ENCODE measurements at places on chromosomes 1 and 21.

GRCh38 chr21:38520511-38520910 lies 22.2 kb upstream of the ERG start:
- DNase-seq: no peak

- peak; percentile 64 for DNase-seq
These were observed 69.6 kb upstream of the LRRC8B start for GRCh38 chr1:89454845-89455521.

GRCh38 chr1:32769524-32770220 lies 47.5 kb downstream of the YARS1 start:
- no peak for DNase-seq

GRCh38 chr1:235105051-235106043 lies 23.3 kb downstream of the TOMM20 start:
- peak; percentile 48 for DNase-seq

GRCh38 chr1:218273762-218274479 lies 11.2 kb upstream of the RRP15 start:
- peak; percentile 92 for DNase-seq

DNA sequence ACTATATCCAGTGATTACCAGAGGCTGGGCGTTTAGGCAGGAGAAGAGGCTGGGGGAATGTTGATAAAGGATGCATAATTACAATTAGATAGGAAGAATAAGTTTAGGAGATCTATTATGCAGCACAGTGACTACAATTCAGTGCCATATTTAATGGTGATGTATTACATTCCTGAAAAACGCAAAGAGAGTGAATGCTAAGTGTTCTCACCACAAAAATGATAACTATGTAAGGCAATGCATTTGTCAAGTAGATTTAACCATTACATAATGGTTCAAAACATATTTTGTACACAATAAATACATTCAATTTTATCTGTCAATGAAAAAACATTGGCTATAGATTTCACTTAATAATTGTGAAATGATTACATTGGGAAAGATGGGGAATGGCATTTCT lies 548.9 kb downstream of the NUF2 start:
- no peak for DNase-seq

GRCh38 chr1:229249854-229250644 lies 20.9 kb upstream of the RAB4A start:
- no peak for DNase-seq

DNA sequence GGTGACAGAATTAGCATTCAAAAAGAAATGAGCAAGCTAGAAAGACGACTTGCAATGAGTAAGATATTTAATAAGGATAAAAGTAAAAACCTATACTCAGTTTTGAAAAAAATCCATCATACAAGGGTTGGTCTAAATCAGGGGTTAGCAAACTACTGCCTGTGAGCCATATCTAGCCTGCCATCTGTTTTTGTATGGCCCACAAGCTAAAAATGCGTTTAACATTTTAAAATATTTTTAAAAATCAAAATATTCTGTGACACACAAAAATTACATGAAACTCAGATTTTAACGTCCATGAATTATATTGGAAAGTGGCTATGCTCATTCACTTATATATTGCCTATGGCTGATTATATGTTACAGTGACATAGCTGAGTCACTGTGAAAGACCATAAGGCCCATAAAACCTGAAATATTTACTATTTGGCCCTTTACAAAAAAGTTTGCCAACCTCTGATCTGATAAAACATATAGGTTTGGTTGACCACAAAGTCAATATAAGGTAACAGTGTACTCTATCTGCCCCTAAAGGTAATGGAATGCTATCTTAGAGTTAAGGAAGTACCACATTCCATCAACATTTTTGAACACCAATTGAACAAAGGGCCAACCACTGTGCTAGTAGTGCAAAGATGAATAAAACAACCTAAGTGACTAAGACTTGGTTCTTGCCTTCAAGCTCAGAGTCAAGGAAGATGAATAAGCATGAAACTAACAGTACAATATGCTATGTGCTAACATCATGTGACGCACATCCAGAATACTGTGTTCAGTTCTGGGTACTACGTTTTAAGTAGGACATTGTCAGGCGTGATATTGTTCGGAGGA lies 3.2 kb downstream of the IFT25 start:
- no peak for DNase-seq

GRCh38 chr1:220189750-220190347 lies 82.4 kb downstream of the RAB3GAP2 start:
- peak; percentile 59 for DNase-seq

DNA sequence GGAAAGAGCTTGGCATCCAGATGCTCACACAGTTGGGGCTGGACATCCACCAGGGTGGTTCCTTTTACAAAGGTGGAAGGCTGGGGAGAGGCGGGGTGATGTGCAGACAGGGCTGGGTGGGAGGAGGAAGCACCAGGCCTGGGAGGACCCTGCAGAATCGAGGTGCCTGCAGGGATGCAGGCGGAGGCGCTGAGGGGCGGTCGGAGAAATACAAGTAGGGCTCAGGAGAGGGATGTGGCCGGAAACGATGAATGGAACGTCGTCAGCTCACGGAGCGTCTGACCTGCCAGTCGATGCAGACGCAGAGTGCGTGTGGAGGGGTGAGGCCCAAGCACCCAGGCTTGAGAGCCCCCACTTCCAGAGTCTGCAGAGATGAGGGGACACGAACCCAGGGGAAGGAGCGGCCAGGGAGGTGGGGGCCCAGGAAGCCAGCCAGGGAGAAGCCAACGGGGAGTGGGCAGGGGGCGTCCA lies 63.4 kb downstream of the TRIM11 start:
- no peak for DNase-seq

- DNase-seq: peak; percentile 10
These were observed at the start of gene RBP7 for GRCh38 chr1:9996624-9997582. TSS of gene RBP7 (plus strand) at chr1:9997228. CDS start at chr1:9997259, 31 bp downstream.

- DNase-seq: no peak
These were observed 124.4 kb upstream of the IRF2BP2 start for GRCh38 chr1:234734412-234734835.

- no peak for DNase-seq
These were observed 294.7 kb downstream of the SIPA1L2 start for GRCh38 chr1:232335261-232335660.

DNA sequence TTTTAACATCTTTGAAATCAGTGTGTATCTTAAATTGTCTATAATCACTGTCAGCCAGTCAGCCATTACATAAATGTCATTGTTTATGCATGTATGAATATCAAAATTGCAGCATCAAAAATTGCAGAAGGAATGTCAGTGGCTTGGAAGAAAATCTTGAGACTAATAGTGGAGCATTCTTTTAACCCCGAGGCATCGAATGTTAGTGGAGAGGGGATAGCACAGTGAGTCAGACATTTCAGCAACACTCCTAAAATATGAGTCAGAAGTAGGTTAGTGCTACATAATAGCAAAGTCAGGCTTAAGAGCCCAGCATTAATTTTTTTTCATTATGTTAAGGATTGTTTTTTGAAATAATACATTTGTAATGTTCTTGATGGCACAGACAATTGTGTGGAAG lies 45.5 kb downstream of the SNRPE start:
- no peak for DNase-seq

DNA sequence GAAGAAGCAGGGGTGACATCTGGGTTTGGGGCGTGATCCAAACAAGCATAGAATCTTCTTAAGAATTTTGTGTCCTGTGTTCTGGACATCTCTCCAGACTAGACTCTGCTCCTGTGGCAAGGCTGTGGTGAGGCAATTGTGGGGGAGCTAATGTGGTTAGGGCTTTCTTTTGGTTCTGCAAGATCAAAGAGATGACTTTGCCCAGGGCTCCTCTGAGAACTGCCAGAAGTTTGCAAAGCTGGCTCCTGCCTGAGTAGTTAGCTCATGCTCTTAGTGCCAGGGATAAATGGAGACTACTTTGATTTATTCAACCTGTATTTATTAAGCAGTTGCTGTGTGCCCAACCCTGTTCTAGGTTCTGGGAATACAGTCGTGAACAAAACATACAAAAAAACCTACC lies 34.0 kb upstream of the CRNN start:
- no peak for DNase-seq

DNA sequence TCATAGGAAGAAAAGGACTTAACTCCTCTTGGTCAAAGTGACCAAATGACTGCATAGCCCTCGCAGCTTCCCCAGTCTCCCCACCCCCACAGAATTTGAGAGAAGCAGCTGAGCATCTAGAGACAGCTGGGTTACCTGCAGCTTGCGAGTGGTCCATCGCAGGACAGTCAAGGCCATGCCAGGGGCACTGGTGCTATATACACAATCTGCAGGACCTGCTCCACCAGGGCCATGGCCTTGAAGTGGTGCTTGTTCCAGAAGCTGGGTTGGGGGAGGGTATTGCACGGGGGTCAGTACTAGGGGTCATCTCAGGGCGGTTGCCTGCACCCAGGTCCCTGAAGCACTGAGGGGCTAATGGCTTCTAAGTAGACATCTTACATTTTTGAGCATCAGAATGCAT lies 10.4 kb downstream of the MRTO4 start:
- DNase-seq: no peak

DNA sequence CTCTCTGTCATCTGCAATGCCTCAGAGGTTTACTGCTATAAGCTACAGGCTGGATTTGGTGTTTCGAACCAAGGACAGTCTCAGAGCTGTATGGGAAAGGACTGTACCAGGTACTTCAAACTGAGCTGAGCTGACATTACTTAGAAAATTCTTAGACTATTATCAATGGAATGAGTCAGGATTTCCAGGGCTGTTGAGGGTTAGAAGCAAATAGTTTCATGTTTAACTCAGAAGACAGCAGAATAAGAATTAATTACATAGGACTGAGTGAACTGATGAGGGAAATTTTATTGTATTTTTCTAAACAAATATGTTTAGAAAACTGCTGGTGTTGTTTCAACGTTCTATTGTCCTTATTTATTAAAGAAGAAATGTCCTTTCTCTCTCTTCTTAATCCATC lies 74.3 kb upstream of the CAPZB start:
- DNase-seq: no peak

- no peak for DNase-seq
These were observed 57.3 kb upstream of the EFHD2 start for GRCh38 chr1:15352128-15352957.

DNA sequence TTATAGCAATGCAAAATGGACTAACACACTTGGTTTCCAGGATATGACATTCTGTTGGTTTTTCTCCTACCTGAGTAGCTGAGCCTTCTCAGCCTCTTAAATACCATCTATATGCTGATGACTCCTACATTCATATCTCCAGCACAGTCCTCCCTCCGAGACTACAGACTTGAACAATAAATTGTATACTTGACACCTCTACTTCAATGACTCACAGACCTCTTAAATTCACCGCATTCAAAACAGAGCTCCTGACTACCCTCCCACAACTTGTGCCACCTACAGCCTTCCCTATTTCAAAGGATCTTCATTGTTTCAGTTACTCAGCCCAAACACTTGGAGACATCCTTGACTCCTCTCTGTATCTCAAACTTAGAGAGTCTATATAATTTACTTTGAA lies 66.8 kb upstream of the ASB17 start:
- DNase-seq: no peak

DNA sequence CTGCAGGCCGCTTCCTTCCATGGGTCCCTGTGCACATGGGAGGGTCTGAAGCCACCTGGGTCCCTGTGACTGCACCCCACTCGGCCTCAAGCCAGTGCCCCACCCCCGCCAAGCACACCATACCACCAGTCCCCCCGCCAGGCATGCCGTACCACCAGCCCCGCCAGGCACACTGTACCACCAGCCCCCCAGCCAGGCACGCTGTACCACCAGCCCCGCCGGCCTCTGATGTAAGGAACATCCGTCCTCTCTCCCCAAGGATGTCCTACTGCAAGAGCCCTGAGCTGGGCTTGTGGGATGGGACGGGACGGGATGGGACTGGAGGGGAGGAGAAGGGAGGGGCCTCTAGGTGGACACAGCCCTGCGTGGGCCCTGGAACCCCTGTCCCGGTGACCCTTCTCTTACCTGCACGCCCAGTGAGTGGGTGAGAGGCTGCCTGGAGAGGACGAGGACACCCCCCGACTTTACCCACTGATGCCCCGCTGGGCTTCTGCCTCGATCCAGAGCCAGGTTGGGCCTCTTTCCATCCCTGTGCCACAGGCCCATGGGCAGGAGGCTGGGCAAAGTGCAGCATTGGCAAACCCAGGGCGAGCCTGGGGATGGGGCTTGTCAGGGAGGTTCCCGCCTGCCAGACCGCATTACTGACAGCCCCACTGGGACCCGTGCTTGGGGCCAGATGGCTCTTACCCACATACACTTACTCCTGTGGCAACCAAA lies 40.8 kb upstream of the COL6A1 start:
- no peak for DNase-seq

GRCh38 chr1:206480211-206480610 lies 9.9 kb downstream of the IKBKE start:
- no peak for DNase-seq

- no peak for DNase-seq
These were observed 376.3 kb upstream of the PRMT6 start for GRCh38 chr1:106680216-106680615.

DNA sequence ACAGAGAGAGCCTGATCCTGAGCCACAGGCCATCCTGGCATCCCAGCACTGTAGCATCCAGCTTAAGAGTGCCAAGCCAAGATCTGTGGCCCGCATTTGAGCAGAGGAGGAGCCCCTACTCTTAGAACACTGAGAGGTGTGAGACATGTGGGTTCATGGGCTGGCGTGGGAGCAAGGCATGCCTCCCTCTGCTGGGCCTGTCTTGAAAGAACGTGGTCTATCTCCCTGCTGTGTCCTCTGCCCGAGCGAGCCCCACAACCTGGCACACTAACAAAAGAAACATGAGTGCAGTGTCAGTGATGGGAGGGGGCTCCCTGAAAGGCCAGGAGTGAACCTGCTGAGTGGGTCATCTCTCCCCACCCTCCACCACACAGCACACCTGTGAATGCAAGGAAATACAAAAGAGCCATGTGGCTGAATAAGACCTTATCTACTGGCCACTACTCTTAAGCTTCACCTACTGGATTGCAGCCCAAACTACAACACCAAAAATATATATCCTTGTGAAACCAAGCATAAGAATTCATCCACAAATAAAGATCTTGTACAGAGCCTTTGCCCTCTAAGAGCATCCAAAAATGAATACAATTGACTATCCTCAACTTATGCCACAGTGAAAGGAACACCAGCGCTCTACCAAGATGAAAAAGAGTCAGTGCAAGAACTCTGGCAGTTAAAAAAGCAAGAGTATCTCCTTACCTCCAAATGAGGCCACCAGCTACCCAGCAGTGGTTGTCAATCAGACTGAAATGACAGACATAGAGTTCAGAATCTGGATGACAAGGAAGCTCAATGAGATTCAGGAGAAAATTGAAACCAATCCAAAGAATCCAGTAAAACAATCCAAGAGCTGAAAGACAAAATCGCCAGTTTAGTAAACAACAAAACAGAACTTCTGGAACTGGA lies 259.4 kb upstream of the DAB1 start:
- DNase-seq: no peak

- no peak for DNase-seq
These were observed 59.0 kb upstream of the IKBKE start for GRCh38 chr1:206411321-206411720.
